ENCODE measurements at places on chromosomes 5 and 9.

GRCh38 chr5:3251784-3252183, 343.8 kb upstream of the IRX1 start:
- DNase-seq = no peak

DNA sequence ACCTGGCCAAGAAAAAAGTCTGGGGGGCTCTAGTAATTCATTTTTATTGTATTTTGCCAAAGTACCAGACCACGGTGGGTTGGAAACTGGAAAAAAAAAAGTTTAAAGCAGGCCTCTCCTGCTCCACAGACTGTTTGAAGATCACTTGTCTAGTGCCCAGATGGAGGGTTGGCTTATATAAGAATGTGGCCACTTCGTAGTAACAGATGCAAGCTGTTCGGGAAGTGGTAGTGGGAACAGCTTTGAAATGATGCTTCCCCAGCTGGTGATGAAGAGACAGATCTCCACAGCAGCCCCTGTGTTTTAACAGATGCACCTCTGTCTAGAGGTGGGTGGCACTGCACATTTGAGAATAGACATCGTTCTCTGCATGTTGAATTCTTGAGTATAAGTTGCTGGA, 54.3 kb upstream of the DMRT3 start:
- DNase-seq = no peak

GRCh38 chr5:67680099-67680498, 483.5 kb upstream of the CD180 start:
- DNase-seq = no peak

- DNase-seq = no peak
These were observed 38.8 kb downstream of the LPCAT1 start for GRCh38 chr5:1484730-1485578.

DNA sequence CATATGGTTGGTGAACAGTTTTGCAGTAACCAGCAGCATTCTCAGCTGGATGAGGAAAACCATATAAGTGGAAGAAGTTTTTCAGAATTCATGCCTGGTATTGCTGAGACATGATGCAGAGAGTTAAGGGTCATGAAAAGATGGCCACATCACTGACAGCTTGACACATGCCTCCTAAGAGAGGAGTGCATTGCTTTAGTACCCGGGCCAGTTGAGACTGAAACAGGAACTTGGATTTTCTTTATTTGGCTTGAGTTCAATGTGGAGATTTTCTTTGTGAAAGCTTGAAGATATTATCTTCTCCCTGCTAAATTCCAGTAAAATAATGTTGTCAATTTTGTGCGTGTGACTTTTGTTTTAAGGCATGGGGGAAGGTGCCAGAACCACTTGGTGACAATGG, 35.8 kb downstream of the HACD4 start:
- DNase-seq = no peak

DNA sequence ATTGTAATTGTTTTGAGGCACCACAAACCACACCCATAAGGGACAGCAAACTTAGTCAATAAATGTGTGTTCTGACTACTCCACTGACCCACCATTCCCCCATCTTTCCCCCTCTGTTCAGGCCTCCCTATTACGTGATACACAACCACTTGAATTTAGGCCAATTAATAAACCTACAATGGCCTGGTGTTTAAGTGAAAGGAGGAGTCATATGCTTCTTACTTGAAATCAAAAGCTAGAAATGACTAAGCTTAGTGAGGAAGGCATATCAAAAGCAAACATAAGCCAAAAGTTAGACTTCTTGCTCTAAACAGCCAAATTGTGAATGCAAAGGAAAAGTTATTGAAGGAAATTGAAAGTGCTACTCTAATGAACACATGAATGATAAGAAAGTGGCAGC, 14.6 kb downstream of the ZBTB43 start:
- DNase-seq = no peak

- DNase-seq = no peak
These were observed 32.4 kb downstream of the ABCA1 start for GRCh38 chr9:104895572-104895971.

- no peak for DNase-seq
These were observed 35.6 kb upstream of the ATP6V1G1 start for GRCh38 chr9:114551750-114552685.

DNA sequence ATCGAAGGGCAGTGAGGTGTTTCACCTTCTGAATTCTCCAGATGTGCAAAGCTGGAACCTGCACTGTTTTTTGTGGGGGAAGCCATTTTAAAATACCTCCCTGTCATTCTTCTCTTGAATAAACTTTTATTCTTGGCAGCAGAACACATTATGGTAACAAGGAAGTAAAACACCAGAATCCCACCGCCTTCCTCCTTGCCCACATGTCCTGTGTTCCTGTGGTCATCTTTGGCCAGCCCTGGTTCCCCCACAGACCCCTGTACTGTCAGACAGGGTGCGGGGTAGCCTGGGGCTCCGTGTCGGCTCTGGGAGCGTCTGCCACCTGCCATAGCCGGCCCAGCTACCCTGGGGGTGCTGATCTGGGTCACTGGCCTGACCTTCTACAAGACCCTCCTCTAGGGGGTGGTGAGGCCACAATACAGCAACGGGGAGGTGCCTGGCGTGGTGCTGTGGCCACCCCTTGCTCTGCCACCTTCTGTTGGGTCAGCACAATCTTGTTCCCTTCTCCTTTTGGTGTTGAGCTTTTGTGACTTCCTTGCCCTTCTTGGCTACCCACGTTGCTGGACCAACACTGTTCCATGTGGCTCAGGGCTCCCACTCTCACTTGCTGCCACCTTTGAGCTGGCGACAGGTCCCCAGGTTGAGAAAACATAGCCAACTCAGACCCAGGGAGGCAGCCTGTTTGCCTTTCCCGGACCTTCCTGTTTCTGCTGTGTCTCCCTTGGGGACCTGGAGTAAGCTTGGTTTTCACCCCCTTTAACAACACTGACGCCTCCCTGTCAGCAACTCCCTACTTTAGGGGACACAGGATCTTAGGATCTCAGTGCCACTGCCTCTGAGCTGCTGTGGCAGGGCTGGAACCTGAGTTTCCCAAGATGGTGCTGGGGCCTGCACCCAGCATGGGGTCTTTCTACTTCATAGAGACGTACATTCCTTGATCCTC, 4.8 kb downstream of the WNK2 start:
- DNase-seq = no peak

GRCh38 chr9:112063151-112063550, 111.9 kb downstream of the SUSD1 start:
- no peak for DNase-seq

DNA sequence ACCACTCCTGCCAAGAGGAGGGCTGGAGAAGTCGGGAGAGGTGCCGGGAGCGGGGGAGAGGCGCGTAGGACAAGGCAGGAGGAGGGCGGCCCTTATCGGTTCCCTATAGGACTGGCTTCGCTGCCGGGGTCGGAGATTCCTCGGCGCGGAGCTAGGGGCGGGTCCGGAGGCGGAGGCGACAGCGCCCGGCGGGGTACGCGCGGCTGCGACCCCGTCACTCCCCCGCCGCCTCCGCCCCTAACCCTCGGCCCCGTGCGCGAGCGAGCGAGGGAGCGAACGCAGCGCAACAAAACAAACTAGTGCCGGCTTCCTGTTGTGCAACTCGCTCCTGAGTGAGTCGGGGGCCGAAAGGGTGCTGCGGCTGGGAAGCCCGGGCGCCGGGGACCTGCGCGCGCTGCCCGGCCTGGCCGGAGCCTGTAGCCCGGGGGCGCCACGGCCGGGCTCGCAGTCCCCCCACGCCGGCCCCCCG, 2.0 kb downstream of the GLIS3 start:
- DNase-seq = peak; percentile 49

GRCh38 chr5:80255431-80255810, 427 bp downstream of the SERINC5 start:
- DNase-seq = peak; percentile 61

- no peak for DNase-seq
These were observed 7.5 kb downstream of the ALDOB start for GRCh38 chr9:101427957-101428655.

DNA sequence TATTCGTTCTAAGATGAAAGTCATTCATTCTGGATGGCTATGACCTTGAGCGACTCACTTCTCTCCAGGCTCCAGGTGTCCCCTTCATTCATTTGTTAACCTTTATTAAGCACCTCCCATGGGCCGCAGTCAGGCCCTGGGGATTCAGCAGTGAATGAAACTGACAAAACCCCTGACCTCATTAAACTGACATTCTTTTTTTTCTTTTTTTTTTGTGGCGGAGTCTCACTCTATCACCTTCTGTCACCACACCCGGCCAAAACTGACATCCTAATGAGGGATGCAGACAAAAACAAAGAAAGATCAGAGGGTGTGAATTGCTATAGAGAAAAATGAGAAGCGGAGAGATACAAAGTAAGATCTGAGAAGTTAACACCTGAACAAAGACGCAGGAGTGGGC, 16.5 kb upstream of the ODF2 start:
- DNase-seq = no peak

DNA sequence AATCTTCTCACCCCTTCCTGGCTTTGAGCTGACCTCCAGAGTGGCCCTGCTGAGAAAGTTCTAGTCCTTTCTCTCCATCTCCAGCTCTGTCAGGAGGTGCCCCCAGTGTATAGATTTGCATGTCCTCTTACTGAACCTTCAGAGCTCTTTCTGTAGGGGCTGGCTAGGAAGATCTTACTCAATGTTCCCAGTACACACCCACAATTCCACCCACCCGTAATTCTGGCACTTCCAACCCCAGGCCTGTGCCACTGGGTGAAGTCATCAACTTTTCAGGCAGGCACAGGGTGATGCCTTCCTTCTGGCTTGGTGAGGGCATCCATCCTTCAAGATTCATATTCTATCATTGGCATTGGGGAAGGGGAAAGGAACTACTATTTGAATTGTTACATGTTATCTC, 75.9 kb downstream of the ACER2 start:
- DNase-seq = no peak

- DNase-seq = no peak
These were observed 360.2 kb upstream of the GRIA1 start for GRCh38 chr5:153130296-153130695.

- DNase-seq = no peak
These were observed 2.6 kb upstream of the SMC5 start for GRCh38 chr9:70256123-70256551.

DNA sequence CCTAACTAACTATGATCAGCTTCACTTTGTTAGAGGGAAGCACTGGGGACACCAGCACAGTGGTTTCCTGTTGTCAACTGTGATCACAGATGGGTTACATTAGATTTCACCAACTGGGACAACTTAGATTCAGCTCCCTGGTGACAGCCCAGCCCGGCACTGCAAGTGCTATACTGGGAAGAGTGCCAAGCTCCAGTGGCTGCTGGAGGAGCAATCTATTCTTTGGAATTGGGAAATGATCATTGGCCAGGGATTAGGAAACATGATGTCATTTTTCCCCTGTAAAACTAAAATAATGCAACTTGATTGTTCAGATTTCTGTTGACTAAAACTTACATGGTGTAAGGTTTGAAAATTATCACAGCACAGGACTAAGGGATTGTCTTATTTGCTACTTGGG, 33.2 kb downstream of the PTGR1 start:
- DNase-seq = no peak

GRCh38 chr5:98772415-98773213, 849 bp upstream of the RGMB start:
- DNase-seq = peak; percentile 56

GRCh38 chr9:92637326-92637725, 32.6 kb downstream of the IPPK start:
- DNase-seq = no peak

- DNase-seq = no peak
These were observed 291.9 kb downstream of the DMAC1 start for GRCh38 chr9:7507566-7508270.

GRCh38 chr9:120891245-120891883, 14.4 kb upstream of the PHF19 start:
- peak; percentile 70 for DNase-seq

DNA sequence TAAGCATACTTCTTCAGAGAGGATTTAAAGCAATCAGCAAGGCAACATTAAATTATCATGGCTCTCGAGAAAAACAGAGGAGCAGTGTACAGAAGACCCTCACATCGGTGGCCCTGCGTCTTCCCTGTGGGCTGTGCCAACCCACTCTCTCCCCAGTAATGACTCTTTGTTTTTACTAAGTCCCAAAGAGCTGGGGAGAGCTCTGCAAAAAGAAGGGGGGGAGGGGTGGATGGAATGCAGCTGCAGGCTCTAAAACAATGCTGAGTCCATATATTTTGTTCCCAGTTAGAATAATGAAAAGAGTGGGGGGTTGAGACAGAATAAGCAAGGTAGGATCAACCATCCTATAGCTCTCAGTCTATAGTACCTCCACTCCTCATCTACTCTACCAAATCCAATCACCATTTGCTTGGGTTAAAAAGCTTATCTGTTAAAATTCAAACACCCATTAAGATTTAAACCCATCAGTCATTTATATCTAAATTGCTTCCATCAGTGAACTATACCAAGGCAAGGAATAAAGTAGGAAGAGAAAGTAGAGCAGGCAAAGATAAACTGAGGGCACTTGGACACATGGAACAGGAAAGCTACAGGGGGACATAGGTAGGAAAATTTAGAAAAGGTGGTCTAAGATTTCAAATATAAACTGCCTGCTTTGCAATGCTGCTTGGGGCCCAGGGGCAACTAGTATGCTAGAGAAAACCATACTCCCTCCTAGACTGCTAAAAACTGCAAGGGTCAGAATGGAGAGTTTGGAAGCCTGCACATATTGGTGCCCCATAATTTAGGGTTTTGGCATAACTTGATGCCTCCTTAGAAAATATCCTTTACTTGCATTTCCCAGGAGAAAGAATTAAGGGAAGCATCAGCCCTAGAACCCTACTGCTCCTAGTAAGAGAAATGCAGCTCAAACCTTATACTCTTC, 20.6 kb downstream of the ELL2 start:
- DNase-seq = no peak

GRCh38 chr5:74686962-74687751, 2.1 kb downstream of the HEXB start:
- DNase-seq = no peak

- DNase-seq = no peak
These were observed 320.1 kb downstream of the ADGRV1 start for GRCh38 chr5:90878549-90879196.

DNA sequence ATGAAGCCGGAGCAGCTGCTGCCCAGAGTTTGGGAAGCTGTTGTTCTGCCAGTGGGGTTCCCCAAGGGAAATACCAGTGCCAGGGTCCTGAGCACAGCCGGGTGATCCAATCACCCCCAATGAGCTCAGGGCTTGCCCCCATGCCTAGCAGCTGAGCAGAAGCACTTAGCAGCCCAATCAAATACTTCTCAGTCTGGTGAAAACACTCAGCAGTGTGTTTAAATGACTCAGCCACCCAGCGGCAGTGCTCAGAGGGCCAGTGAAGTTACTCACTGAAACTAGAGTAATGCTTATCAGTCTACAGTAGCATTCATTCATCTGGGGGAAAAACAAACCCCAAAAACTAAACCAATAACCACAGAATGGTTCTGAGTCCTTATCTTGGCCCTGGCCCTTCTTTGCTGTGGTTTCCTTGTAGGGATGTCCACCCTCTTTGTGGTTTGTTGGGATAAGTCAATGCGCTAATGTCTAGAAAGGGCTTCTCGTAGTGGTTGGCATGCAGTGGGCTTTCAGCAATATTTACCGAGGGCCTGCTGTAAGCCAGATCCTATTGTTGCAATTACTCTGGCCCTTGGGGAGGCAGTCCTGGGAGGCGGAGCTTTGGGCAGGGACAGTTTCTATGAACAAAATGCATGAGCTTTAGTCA, 43.1 kb downstream of the LHX2 start:
- DNase-seq = no peak

- no peak for DNase-seq
These were observed 30.3 kb downstream of the MELK start for GRCh38 chr9:36603006-36603405.

- no peak for DNase-seq
These were observed 91.2 kb upstream of the CHD1 start for GRCh38 chr5:99019812-99020697.

- DNase-seq = no peak
These were observed 217.5 kb downstream of the CDK5RAP2 start for GRCh38 chr9:120362446-120362845.

Measured in stimulated activated CD4-positive, alpha-beta T cell treated with anti-CD3 and anti-CD28 coated beads, Interleukin-2, amount 100 ng/mL, for 24 hours (primary cell).